Chondrocyte (in vitro differentiated cells): ENCODE measurements at places on chromosomes 2 and 18. TPM values are rescaled to one million over a fixed set of nuclear protein-coding genes. Genes with fewer than 3 reads are reported as not detected.

USP40 gene
- total RNA-seq = 29.4 to 38.2 TPM (median 33.1 TPM) in 3 replicates

DNA sequence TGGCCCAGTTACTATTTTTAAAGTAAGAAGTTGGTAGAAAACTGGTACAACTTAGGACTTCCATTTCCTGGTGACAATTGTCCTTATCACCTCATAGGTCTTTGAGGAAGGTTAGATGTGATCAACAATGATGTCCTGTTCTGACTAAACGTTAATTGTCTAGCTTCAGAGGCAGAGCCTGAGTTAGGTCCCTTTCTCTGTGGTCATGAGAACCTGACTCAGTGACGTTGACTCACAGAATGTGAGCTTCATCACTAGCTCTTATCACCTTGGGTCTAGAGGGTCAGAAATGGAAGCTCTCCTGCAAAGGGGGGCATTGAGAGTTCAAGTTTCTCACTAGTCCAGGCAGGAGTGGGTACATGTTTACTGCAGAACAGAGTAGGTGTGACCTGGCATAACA is 60.6 kb upstream of the ATP8B1 start:
- DNase-seq = no peak

ID2 gene
- total RNA-seq = 23.1 to 50.5 TPM (median 23.2 TPM) in 3 replicates

GRCh38 chr18:49744376-49745008 is 68.8 kb downstream of the ACAA2 start:
- DNase-seq = no peak

AFG3L2 gene
- 36.2 to 38.5 TPM (median 37.0 TPM) in 3 replicates for total RNA-seq

GRCh38 chr2:217193431-217194340 is 333.8 kb upstream of the TNP1 start:
- DNase-seq = no peak
